ENCODE measurements at places on chromosomes 5 and 9.

DNA sequence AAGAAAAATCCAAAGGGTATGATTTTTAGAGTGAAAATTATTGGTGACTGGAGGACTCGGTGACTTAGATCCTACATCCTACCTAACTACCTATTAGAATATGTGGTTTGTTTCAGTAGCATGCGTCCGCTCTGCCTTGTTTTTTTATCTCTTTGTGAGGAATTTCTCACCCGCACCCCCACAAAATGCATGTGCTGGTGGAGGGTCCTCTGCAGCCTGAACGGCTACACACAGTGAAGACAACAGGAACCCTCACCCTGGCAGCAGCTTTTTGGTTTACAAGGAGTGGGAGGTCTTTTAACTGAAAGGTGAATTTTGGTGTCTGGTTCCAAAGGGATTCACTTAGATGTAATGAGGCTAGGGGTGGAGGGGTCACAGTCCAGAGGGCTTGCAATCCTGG, 115.5 kb downstream of the GNA14 start:
- no peak for DNase-seq

DNA sequence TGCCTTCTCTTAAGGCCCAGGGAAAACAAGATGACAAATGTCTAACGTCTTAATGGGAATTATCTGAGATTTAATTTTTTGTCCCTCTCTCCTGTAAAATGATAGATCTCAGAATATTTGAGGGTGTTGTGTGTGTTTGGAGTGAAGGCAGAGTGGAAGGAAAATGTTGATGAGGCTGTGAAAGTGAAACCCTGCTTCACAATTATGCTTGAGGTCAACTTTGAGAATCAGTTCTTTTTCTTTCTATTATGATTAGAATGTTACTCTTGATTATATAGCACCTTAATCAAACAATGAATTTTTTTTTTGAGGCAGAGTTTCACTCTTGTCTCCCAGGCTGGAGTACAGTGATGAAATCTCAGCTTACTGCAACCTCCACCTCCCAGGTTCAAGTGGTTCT, 5.5 kb upstream of the LOX start:
- no peak for DNase-seq

GRCh38 chr5:94778299-94778698, 159.8 kb downstream of the SLF1 start:
- DNase-seq: no peak

GRCh38 chr5:75021219-75021618, 31.1 kb downstream of the GCNT4 start:
- DNase-seq: no peak

GRCh38 chr9:22331533-22331932, 115.1 kb upstream of the DMRTA1 start:
- DNase-seq: no peak

All from stimulated activated CD8-positive, alpha-beta memory T cell treated with anti-CD3 and anti-CD28 coated beads, Interleukin-2, amount 100 ng/mL, for 48 hours (primary cell).